Right hindlimb (tissue), 1 donor: ENCODE measurements at places on chromosomes 3 and 15.

DNA sequence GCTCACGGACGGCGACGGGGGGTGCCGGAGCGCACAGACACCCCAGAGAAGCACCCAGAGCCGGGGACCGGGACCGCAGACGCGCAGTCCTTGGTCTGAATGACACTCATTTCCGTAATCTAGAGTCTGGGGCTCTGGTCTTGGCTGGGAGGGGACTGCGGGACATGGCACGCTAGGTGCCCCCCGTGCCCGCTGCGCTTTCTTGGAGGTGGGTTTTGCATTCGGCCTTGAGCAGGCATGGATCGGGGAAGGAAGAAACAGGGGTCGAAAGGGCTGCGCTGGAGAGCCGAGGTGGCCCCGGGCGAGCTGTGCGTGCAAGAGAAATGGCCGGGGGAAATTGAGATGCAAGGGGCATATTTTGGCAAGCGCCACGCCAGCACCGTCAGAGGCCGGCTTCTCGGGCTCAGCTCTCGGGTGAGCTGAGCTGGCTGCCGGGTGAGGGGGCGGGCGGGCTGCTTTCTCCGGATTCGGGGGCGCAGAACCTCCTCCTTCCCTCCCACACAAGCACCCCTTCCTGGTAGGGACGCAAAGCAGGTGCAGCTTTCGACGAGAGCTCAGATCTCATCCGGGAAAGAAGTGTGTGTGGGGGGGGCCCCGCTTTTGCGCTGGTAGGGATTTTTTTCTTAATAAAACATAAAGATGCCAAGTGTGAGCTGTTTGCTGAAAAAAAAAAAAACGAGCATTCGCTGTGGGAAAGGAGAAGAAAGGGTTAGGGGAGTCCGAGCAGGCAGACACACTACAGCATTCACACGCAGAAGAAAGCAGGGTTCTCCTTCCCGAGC is 963 bp upstream of the NTRK3 start:
- no peak for DNase-seq

DNA sequence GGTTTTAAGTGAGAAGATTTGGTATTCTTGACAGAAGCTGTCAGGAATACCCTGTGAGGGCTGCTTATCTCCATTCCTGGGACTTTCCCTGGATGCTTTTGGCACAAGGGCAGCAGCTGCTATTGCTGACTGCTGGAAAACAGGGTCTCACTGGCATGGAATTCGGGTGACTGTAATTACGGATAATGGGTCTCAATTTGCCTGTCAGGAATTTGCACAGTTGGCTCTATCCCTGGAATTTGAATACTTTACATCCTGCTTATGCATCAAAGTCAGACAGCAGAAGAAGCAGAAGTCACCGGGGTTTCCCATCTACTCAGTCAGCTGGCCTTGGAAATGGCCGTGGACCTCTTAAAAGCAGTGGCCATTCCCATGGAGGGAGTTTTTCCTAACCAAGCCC is 25.9 kb upstream of the AKAP13 start:
- peak; percentile 38 for DNase-seq

GRCh38 chr3:189303584-189303983 is 131.8 kb downstream of the TPRG1 start:
- DNase-seq = no peak

GRCh38 chr15:69076756-69077155 is 62.3 kb downstream of the NOX5 start:
- no peak for DNase-seq

GRCh38 chr3:179181993-179182551 is 33.9 kb downstream of the PIK3CA start:
- no peak for DNase-seq

- DNase-seq = no peak
Observed at GRCh38 chr3:103847081-103848062, 1412.6 kb downstream of the ZPLD1 start.

DNA sequence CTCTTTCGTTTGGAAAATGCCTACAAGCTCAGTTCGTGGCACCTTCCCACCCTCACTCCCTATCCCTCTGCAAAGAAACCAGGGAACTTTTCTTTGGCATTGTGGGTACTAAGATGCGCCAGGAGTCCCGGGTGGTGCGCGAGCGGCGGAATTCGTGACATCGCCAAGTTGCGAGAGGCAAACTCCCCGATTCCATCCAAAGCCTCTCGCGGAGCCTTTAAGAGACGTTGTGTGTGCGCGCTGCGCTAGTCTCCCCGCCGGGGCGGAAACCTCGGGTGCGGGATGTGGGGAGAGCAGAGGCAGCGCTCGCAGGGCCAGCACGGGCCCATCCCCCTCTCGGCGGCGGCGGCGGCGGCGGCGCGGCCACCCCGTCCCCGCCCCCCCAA is 443 bp upstream of the NR2F2 start:
- DNase-seq = no peak

GRCh38 chr15:85430406-85431204 is 50.2 kb downstream of the AKAP13 start:
- no peak for DNase-seq

DNA sequence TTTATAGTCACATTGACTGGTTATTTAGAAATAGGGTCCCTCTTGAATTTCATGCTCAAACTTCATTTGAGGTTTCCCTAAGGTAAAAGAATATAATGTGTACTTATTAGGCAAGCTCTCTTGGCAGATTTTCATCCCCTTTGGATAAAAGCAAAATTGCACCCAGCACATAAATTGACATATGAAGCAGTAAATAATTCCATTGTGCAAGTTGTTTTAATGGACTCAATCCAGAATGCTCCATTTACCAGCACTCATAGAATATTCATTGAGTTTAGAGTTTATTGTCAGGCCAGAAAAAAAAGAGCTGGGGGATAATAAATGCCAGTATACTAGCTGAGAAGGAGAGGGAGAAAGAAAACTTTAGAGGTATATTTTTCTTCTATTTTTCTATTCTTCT is 136.8 kb downstream of the TPRG1 start:
- DNase-seq = no peak

GRCh38 chr3:151434151-151434890 is 26.5 kb downstream of the IGSF10 start:
- DNase-seq = no peak

DNA sequence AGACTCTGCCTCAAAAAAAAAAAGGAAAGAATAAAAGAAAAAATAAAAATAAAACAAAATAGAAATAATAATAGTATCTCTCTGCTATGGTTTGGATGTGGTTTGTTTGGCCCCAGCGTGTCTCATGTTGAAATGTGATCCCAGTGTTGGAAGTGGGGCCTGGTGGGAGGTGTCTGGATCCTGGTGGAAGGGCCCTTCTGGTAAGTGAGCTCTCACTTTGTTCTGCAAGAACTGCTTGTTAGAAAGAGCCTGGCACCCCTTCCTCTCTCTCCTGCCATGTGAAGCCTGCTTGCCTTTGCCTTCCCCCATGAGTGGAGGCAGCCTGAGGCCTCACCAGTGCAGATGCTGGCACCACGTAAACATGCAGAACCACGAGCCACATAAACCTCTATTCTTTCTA is 26.3 kb downstream of the TMEM44 start:
- DNase-seq = no peak

- DNase-seq = no peak
Observed at GRCh38 chr3:7707187-7707586, 794.4 kb upstream of the LMCD1 start.

DNA sequence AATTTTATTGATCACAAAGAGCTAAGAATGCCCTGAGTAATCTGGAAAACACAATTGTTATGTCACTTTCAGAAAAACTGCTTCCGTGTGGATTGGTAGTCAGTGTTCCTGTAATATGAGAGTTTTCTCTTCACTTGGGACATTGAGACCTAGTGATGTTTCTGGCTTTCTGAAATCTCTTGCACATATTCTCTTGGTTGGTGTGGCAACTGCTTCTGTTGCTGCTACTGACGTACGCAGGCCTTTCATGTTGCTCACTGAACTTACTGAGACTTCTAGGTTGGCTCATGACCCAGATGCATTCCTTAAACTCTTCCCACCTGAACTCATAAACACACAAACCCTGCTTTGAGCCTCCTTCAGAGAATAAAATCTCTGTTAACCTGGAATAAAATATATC is 175.0 kb upstream of the PFN2 start:
- no peak for DNase-seq

GRCh38 chr3:24086617-24087404 is 141.7 kb downstream of the NR1D2 start:
- no peak for DNase-seq

DNA sequence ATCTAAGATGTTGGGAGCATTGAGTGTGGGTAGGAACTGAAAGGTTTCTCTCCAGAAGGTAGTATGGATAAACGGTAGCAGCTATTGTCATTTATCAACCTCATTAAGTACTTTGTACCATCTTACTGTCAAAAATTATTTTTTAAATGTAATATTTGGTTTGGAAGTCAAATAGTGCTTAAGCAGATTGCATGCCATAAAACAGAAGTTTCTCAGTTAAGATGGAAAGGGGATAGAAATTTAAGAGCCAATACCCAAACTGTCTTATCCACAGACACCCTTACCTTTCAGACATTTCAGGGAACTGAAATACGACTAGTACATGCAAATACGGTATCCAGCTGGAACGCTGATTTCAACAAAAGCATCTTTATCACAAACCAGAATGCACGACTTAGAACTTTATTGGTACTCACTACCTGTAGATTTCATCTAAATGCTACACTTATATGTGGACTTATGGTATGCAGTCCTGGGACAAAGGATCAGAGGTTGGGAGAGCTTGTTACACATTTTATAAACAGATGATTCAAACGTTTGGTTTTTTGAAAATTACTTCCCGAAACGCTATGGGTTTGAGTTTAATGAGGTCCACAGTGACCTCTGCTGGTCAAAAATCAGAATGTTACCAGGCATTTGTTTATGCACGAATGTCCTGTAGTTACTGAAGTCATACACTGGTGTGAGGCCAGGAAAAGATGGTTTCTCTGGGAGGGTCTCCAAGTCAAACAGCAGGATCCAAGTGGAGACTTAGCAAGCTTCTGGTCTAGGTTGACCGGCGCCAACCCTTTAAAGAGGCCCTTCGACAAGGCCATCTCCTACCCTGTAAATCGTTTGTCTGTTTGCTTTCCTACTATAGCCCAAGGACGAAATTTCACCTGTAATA is 45.7 kb upstream of the DUT start:
- peak; percentile 91 for DNase-seq

DNA sequence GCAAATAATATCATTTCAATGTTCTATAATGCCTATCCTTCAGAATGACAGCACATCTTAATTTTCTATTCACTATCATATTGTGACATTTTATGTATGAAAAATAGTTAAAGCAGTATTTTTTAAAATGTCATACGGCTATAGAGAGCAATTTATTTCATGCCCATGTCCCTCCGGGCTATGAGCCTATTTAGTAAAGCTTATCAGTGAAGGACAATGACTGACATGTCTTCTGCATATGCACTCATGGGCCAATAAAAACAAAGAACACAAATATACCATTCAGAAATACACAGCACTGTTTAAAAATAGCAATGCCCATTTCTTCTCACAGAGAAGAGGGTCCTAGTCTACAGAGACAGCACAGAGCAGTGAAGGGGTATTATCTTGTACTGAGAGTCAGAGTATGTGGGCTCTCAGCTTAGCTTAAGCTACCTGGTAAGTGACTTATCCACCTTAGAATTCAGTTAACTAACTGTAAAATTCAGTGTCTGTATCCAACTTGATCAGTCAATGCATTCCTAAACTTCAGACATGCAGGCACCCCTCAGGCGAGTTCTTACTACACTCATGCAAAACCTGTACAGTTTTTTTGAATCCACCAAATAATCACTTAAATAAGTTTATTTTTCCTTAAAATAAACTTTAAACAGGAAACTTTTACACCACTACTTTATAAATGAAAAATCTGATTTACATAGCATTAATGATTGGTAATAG is 9.0 kb downstream of the GOLIM4 start:
- DNase-seq = no peak

DNA sequence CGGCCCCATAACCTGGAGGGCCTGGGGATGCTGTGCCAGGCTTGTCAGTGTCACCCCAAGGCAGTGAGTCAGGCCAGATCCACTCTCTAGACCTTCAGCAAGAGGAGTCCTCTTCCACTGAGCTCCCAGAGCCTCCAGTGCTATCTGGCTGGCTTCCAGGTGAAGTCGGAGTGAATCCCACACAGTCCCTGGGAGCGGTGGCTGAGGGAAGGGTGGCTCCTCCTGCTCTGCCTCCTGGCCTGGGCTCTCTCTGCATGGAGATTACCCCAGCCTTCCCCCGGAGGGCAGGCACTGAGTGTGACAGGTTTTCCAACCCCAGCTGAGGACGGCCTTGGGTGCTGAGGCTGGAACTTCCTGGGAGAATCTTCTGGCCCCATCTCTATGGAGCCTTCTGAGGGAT is 82.7 kb downstream of the EPHB1 start:
- DNase-seq = no peak

DNA sequence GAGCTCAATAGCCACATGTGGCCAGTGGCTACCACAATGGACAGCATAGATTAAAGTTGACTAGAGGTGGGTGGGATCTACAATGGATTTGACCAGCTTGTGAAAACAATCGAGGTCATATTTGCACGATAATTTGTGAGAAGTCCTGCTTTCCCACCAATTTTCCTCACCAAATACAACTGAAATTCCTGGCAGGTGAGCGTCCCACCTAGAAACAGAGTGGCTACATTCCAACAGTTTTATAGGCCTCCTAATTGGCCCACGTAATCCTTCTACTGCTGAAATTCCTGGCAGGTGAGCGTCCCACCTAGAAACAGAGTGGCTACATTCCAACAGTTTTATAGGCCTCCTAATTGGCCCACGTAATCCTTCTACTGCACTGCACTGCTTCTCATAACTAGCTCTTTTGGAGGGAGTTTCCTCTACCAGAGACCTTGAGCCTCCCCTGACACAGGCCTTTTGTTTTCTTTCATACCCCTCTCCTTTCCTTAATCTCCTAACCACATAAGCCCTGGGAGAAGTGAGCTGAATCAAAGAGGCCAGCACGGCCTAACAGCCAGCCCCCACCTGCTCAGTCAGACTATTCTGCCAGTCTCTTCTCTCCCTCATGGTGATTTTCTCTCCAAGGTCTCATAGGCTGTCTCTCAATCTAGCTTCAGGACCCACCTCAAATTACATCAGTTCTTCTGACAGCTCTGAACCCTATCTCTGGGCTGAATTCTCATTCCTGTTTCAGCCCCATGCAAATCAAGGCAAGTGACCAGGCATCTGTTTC is 80.2 kb downstream of the BFSP2 start:
- no peak for DNase-seq

DNA sequence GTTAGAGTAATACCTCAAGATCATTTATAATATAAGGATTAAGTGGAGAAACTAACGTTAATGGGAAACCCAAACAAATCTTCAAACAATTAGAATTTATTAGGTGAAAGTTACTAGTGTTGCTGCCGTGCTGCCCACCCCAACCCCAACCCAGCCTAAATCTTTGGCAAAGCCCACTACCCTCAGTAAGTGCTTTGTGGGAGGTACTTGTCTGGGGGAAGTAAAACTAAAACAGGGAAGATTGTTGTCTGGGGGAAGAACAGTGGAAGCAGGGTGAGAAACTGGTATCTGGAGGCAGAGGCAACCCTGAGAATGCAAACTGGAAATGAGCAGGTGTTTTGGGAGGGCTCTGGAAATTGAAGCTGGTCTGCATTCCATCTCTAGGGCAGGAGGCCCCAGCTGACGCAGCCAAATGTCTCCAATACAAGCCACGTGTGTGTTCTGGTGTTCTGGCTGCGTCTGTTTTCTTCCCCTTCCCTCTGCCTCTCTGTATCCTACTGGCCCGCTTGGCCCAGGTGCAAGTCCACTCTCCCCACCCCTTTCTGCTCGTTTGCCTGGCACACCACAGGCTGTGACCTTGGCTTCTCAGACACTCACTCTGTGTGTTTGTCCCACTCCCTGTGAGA is 32.7 kb downstream of the FEM1B start:
- DNase-seq = peak; percentile 55

- DNase-seq = no peak
Observed at GRCh38 chr15:45849136-45849535, 214.3 kb downstream of the SQOR start.

GRCh38 chr3:143132246-143132980 is 12.8 kb downstream of the CHST2 start:
- DNase-seq = no peak
